ENCODE measurements at places on chromosomes 11 and 22.

DNA sequence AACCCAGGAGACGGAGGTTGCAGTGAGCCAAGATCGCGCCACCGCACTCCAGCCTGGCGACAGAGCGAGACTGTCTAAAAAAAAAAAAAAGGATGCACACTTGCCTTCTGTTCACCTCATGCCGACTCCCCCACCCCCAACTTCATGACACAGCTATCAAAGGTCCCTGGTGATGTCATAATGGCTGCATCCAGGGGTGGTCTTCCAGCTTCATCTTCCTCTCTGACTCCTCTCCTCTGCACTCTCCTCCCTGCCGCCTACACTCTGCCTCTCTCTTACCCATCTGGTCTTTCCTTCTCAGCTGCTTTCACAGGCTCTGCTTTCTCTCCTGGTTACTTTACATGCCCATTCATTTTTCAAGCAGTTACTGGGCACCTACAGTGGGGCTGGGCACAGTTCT lies 16.4 kb upstream of the KDM2A start:
- no peak for DNase-seq

DNA sequence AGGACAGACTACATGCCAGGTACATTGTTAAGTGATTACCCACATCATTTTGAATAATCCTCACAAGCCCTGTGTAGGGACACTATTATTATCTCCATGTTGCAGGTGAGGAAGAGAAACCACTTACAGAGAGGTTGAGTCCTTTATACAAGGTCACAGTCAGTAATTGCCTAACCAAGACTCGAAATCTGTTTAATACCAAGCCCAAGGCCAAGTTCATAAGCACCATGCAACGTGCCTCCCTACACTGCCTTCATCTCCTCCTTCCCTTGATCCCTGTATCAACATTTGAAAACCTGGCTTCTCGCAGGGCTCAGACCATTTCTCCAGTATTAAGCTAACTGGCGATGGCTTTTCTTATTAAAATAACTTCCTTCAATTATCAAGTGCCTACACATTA lies 41.7 kb upstream of the SEZ6L start:
- DNase-seq = no peak

DNA sequence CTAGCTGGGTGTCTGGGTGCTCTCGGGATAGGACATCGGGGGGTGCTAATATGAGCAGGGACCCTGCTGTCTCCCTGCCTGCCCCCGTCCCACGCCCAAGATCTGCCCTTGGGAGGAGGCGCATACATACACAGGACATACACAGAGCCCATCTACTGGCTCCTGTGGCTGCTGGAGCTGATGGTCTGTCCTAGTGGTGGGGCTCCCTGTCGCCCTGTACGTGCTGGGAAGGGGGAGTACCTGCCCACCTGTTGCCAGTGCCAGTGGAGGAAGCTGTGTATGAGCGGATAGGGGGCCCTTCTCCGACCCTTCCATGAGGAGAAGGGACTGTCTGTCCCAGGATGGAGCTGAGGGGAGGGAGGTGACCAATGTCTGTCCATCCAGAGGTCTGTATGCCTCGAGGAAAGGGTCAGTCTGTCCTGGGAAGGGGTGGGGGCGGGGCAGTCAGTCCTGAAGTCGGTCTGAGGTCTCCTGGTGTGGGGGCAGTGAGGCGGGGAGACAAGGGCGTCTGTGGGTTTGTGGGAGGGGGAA lies 952 bp downstream of the TBC1D10A start:
- DNase-seq = no peak

DNA sequence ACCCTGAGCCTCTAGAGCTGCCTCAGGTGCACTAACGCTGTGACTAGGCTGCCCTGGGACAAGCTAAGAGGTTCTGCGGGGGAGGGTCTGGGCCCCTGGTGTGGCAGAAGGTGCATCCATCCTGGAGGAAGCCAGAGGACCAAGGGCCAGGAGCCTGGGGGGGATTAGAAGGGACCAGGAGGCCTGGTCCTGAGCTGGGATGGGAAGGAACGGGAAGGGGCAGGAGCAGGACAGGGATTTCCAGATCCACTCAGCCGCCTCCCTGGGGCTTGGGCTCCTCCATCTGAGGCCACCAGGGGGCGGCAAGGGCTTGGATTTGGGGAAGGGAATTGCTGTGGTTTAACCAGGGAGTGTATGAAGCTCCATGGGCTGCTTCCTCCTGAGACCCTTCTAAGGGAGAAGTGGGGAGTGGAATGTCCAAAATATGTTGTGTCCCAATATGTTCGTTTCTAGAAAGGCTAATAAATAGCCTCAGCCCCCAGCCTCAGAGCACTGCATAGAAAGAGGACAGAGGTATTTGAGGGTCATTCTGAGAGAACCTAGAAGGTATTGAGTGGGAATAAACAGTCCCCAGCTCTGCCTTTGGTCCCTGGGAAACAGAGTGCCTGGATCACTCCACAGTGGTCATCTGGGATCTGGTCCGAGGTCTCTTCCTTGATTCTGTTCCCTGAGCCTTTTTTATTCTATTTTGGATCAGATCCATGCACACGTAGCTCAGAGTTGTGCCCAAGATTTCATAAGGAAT lies 17.4 kb upstream of the PRAME start:
- DNase-seq = no peak

DNA sequence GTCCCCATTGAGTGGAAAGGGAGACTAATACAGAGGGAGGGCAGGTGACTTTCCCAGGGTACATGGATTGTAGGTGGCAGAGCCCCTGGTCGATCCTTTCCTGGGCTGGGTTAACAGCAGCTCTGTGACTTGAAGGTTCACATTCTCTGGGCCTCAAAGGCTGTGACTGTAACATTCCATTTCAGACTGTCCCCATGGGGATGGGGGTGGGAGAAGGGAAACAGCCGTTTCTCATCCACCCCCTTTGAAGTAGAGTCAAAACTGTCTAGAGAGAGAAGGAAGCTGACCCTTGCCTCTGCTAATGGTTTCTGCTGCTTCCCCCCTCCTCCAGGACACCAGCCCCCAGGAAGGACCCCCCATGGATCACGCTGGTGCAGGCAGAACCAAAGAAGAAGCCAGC lies 19.2 kb downstream of the MICALL1 start:
- no peak for DNase-seq

GRCh38 chr11:60360621-60361020 lies 17.7 kb upstream of the MS4A7 start:
- no peak for DNase-seq

GRCh38 chr11:66263231-66263630 lies 5.2 kb upstream of the RAB1B start:
- no peak for DNase-seq

All from right lung (tissue), 10 donors.